ENCODE measurements at places on chromosomes 12 and 14.

- no peak for DNase-seq
Observed at GRCh38 chr12:55995366-55995765, 1.7 kb upstream of the SUOX start.

- DNase-seq, result no peak
Observed at GRCh38 chr14:102988054-102988453, 65.6 kb downstream of the AMN start.

- no peak for DNase-seq
Observed at GRCh38 chr12:26369588-26369987, 174.2 kb downstream of the SSPN start.

DNA sequence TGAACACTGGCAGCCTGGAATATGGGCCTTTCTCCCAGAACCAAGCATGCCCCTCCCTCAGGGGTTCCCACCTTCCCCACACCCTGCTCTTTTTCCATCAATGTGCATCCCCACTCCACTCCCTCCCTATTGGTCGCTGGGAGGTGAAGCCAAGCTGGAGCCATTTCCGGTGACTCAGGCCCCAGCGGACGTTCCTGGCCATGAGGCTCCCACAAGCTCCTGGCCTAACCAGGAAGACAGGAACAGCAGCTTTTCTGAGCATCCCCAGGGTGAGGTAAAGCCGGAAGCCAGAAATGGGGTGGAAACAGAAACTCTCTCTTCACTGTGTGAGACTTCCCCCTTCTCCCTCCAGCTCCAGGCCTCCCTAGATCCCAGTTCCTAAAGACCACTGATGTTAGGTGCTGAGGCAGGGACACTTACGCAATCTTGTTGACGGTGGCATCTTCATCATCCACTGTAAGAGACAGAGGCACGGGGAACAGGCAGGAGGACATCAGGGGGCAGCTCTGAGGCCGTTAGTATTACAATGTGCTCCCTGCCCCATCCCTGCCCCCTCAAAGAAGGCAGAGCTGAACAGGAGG lies 5.1 kb downstream of the LMBR1L start:
- DNase-seq, result no peak

GRCh38 chr14:65279510-65279909 lies 133.0 kb upstream of the FUT8 start:
- no peak for DNase-seq
